AG10803 (cell line): ENCODE measurements at places on chromosomes 3 and 15.

DNA sequence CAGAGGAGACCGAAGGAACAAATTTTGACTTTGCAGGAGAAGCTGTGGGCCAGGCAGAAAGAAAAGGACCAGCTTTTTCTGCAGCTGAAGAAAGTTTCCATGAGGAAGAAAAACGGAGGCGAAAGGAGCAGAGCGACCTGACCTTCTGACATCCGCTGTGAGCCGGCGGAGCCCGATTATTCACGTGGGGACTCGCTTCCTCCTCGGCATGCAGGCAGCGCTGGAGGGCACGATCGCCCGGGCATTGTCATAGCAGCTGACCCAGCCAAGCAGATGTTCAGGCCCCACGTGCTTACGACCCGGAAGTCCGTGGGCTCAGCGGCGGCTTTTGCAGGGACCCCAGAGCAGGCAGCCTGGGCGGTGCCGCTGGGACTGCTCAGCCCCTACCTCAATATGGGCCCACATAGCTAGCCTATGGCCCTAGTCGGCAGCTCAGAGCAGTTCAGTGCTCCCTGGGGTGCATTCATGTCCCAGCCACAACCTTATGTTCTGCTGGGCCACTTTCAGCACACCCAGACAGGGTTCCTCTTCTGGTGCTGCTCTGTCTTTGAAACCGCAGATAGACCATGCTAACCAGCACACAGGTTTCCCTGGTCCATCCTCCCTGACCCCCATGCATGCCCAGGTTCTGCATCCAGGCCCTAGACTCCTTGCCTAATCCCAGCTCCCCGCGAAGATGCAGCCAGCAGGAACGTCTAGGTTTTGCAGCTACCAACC is 10.5 kb upstream of the EIF4A2 start:
- peak; percentile 41 for DNase-seq

DNA sequence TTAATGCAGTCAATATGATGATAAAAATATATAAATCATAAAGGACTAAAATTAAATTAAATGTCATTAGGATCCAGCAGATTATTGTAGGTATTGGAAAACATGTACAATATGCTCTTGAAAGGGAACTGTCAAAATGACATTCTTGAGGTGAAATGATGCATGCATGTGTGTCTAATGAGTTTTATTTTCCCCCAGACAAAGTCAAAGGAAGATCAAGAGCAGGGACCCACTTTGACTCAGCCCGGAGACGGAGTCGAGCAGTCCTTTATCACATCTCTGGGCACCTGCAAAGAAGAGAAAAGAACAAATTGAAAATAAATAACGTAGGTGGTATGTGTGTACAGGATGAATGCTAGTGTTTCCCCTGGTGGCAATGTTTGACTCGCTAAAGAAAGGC is 194.1 kb downstream of the KCNH8 start:
- no peak for DNase-seq

- no peak for DNase-seq
Measured at GRCh38 chr15:38085114-38085513, 150.7 kb downstream of the TMCO5A start.

- no peak for DNase-seq
Measured at GRCh38 chr3:61008153-61008997, 242.9 kb downstream of the FHIT start.

GRCh38 chr3:24254649-24255048 is 240.0 kb downstream of the THRB start:
- DNase-seq: peak; percentile 97

GRCh38 chr15:66846031-66846430 is 144.0 kb downstream of the SMAD6 start:
- no peak for DNase-seq

- DNase-seq: peak; percentile 94
Measured at GRCh38 chr3:11238060-11238459, 34.1 kb upstream of the ATG7 start.

- peak; percentile 50 for DNase-seq
Measured at GRCh38 chr15:31605467-31605931, 278.9 kb downstream of the KLF13 start.

DNA sequence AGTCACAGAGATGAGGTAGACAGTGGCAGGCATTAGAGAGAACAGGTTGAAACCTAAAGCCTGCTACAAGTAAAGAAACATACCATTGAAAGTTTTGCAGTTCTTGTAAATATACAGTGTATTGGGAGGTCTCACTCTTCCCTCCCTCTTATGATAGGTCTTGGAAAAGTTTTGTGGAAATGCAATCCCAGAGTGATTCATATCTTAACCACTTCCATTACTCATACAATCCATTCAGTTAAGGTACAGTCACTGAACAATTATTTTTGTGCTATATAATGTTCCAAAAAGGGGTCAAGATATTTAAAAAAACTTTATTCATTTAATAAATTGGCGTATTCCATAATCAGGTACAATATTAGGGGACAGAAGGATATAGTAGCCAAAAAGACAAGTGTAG is 737.7 kb upstream of the ALCAM start:
- peak; percentile 67 for DNase-seq

DNA sequence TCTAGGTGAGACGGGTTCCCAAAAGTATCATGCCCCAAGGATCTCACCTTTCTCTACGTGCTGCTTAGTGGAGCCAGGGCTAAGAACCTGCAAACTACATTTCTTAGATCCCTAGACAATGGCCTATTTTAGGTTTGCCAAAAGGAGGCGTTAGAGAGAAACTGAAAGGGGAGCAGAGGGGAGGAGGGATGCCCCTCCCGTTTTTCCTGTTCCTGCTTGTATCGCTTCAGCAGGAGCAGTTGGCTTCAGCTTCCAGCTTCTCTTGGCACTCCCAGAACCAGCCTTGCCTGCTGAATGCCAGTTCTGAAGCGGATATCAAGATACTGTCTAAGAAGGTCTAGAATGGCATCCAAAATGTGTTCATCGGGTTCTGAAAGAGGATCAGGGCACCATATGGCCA is 58.4 kb upstream of the ABHD17C start:
- no peak for DNase-seq

GRCh38 chr3:11530153-11530721 is 113.5 kb downstream of the VGLL4 start:
- peak; percentile 87 for DNase-seq

- DNase-seq: no peak
Measured at GRCh38 chr3:106629215-106629832, 747.9 kb upstream of the CCDC54 start.

DNA sequence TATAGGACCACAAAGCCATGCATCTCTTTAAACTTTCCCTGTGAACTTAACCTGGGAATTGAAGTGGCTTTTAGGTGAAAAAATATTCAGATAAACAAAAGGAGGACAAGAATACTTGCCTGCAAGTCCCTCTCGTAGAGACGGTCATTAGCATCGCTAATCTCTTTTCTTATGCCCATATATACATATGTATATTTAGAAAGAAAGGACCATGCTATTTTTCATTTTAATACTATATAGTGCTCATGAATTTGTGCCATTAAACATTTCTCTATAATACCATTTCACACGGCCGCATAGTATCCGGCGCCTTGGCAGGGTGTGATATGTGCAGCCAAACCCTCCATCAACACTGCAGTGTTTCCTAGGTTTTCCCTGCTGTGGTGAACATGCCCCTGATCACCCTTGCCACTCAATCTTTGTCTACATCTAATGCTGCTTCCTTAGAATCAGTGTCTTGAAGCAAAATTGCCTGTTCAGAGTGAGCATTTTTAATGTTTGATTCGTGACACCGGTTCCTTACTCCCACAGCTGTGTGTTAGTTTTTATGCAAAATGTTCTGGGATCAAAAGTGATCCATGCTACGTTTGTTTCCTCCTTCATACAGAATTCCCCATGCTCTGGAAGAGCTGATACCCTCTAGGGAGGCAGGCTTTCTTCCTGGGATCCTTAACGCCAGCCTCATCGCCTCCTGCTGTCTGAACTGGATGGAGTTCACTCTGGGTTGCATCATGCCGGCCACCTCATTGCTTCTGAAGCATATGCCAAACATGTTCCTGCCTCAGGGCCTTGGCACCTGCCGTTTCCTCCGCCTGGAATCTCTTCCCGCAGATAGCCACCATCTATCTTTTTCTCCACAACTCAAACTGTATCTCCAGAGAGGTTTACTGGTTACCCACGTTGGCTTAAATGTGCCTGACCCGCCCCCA is 118.1 kb downstream of the FBLN2 start:
- DNase-seq: no peak

GRCh38 chr3:161107311-161107710 is 2.2 kb upstream of the B3GALNT1 start:
- DNase-seq: no peak

GRCh38 chr15:33915571-33916407 is 52.5 kb upstream of the CHRM5 start:
- no peak for DNase-seq

- DNase-seq: no peak
Measured at GRCh38 chr3:136909187-136909586, 47.2 kb downstream of the NCK1 start.

DNA sequence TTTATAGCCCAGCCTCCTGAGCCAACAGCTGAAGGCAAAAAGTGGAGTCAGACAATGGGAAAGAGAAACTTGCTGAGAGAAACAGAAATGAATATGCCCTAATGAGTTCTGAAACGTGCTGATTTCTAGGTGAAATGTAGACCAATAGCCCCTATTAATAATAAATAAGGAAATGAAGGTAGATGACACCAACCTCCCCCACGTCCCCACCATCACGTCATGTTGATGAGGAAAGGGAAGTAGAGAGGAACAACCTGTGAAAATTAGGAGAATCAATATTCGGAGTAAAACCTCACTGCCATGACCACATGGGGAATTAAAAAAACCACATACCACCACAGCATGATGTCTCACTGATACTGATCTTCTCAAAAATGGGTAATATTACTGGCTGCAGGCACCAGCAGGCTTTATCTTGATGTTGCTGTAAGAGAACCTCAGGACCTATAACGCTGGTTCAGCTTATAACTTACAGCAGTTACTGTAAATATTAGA is 64.0 kb downstream of the KAT2B start:
- no peak for DNase-seq

DNA sequence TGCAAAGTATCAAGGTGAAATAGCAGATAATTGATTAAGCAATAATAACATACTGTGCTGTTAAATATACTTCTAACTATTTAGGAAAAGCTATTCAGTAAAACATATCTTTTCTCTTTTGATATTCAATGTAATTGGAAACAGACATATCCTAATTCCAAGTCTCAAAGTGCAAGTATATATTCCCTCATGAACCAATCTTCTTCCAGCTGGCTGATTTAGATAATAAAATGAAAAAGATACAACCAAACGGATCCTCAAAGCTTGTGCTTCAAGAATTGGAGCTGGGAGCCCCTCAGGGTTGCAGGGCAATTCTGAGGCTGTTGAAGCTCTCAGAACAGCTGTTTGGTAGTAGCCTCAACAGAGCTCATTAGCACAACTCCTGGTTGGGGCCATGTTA is 236.6 kb downstream of the ZIC1 start:
- DNase-seq: no peak

GRCh38 chr3:113404637-113405036 is 36.7 kb downstream of the CFAP44 start:
- DNase-seq: no peak

- no peak for DNase-seq
Measured at GRCh38 chr3:135691240-135691639, 274.3 kb upstream of the PPP2R3A start.

DNA sequence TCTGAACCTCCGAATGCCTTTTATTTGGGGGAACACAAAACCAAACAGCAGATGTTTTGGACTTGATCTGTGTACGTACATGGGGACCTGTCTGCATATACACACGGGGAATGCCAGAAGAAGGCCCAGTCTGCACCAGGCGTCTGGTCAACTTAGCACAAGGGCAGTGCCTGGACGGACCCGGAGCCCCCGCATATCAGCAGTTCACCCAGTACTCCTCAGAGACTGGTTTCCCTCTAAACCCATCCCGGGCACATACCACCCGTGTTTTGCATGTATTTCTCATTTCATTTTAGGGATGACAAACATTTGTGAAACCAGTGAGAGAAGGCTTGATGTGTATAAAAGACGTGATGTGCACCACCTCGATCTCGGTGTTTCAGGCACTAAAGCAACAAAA is 49.7 kb downstream of the KLHL25 start:
- no peak for DNase-seq

- DNase-seq: peak; percentile 35
Measured at GRCh38 chr15:85380812-85381642, 624 bp downstream of the AKAP13 start.

DNA sequence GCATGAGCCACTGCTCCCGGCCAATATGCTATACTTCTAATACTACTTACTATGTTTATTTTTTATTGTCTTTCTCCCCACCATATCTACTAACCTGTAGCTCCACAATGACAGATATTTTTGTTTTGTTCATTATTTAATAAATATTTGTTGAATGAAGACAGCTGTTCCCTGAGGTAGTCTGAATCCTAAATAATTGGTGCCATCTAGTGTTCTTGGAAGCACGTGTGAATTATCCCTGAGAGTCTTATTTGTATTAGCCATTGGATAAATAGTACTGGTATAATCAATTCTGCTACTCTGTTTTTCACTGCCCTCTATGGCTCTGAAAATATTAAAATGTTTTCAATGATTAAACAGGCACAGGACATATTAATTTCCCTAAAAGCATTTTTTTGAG is 5.6 kb upstream of the APPL1 start:
- DNase-seq: peak; percentile 49

GRCh38 chr3:69368129-69368741 is 17.7 kb downstream of the FRMD4B start:
- DNase-seq: peak; percentile 68

DNA sequence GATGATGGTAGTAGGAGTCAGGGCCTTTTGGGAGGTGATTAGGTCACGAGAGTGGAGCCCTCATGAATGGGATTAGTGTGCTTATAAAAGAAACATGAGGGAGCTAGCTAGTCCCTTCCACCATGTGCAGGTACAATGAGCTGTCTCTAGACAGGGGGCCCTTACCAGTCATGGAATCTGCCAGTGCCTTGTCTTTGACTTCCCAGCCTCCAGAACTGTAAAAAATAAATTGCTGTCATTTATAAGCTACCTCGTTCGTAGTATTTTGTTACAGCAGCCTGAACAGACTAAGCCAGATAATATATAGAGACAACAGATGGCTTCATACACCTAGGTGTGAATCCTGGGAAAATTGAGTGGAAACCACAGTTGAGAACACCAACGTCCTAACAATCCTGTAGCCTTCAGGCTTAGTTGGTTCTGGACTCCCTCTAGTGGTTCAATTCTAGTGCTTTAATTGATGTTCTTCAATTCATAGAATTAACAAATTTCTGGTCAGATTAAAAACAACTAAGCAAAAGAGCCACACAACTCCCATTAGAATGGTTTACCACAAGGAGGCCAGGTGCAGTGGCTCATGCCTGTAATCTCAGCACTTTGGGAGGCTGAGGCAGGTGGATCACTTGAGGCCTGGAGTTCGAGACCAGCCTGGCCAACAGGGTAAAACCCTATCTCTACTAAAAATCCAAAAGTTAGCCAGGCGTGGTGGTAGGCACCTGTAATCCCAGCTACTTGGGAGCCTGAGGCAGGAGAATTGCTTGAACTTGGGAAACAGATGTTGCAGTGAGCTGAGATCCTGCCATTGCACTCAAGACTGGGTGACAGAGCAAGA is 21.3 kb upstream of the GATM start:
- peak; percentile 64 for DNase-seq

GRCh38 chr3:11335056-11335608 is 62.9 kb downstream of the ATG7 start:
- peak; percentile 76 for DNase-seq

GRCh38 chr15:100885116-100885515 is 5.5 kb downstream of the ALDH1A3 start:
- no peak for DNase-seq
